ENCODE measurements at places on chromosomes 3 and 15.

DNA sequence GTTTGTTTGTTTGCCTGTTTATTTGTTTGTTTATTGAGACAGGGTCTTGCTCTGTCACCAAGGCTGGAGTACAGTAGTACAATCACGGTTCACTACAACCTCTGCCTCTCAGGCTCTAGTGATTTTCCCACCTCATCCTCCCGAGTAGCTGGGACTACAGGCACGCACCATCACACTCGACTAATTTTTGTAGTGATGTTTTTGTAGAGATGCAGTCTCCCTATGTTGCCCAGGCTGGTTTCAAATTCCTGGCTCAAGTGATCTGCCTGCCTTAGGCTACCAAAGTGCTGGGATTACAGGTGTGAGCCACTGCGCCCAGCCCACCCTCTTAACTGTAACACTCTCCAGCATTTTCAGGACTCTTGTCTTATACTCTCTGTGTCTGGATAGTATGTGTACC lies 26.7 kb downstream of the PLD1 start:
- no peak for DNase-seq

DNA sequence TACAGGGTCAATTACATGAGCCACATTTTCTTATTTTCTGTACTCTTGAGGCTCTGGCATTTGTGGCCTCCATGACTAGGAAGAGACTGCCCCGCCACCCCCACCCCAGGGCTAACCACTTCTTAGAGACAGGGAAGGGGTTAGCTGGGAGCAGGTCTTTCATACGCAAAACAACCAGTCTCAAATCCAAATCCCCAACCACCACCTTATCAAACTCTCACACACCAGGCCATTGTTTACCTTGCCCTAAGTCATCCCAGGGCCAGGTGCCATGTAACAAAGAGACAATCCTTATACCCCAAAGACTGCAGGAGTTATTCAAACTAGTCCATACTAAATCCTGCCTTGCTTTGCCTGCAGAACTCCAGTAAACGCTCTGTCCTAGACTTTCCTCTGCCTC lies 77.8 kb downstream of the B3GNT5 start:
- no peak for DNase-seq

DNA sequence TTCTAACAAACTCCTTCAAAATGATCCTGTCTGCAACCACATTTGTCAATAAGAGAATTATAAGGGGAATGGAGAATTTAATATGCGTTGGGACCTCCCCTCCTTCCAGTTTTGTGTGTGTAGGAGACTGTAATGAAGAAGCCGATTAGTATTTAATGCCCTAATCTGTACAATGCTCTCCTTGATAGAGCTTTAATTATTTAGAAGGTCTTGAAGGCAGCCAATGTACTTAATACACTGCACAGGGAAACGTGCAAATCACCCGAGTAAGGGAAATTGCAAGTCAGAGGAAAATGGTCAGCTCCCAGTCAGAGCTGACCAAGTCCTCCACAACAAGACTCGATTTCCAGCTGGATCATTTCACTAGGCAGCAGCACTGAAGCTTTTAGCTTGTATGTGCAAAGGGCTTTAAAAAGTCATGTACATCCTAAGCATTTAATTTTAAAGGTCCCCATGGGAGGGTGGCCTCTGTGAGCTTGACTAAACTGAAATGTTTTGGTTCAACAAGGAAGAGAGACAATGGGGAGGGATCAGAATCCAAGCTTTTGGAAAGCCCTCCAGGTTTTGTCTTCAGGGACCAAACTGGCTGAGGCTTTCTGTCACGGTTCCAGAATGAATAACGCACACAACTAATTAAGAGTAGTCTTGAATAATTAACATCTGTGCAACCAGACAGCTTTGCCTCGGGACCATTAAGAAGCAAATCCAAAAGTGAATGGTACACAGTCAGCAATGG lies 159.8 kb upstream of the MITF start:
- peak; percentile 28 for DNase-seq

DNA sequence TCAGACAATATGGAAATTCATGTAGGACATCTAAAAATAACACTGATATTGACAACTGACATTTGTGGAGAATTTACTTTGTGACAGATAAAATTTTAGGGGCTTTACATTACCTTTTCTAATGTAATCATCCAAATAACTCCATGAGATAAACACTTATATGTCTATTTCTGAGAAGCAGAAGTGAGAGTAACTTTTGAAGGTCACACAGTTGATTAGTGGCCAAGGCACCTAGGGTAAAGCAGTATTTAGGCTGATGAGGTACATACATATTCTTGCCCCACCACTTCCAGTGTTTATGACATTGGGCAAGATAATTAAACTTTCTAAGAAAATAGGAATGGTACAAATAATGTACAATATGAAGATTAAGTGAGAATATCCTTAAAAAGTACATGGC lies 248.4 kb downstream of the CPNE4 start:
- no peak for DNase-seq

- DNase-seq, result no peak
These were observed 18.2 kb downstream of the TPM1 start for GRCh38 chr15:63060699-63061098.
